NCI-H1694 (cell line): ENCODE measurements at places on chromosomes 2 and 18.

DNA sequence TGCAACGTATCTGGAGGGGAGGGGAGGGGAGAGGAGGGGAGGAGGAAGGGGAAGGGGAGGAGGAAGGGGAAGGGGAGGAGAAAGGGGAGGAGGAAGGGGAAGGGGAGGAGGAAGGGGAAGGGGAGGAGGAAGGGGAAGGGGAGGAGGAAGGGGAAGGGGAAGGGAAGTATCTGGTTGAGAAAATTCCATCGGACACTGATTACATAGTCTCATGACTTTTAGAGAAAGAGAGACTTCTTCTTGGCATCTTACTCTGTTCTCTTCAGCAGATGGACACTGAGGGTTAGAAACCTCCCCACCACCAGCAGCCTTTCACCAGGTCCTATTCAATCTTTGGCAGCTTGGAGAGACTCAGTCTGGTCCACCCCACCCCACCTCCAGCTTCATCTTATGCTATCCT, 296.3 kb downstream of the TNS1 start:
- DNase-seq: no peak

GRCh38 chr2:88100489-88100858, 27.4 kb downstream of the FABP1 start:
- no peak for DNase-seq

DNA sequence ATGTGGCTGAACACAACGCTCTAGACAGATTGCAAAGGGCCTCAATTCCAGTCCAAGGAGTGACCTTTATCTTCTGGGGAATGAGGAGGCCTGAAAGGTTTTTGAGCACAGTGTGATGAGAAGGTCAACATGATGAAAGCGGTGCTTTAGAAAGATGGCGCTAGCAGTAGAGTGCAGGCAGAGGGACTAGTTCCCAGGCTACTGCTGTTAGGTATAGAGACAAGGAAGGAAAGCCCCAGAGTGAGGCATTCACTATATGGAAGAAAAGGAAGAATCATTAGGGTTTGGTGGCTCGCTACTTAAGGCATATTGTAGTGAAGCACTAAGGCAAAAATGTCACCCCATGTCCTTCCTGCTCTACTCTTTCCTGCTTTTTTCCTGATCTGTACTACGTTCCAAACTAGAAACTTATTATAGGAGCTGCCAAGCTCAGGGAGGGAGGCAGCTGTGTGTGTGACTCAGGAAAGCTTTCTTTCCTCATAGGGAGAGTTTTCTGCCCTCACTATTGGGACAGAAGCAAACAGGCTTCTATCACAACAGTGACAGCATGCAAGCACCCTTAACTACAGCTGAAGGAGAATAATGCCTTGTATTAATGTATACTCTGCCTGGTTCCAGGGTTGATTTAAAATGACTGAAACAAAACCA, 160.8 kb upstream of the CAVIN2 start:
- no peak for DNase-seq

- DNase-seq: no peak
These were observed 53.5 kb upstream of the ITGB6 start for GRCh38 chr2:160253440-160254188.

GRCh38 chr18:3434685-3435084, 15.3 kb upstream of the TGIF1 start:
- no peak for DNase-seq

GRCh38 chr2:118091631-118092030, 3.4 kb downstream of the INSIG2 start:
- DNase-seq: no peak

GRCh38 chr18:29457316-29457889, 1280.5 kb upstream of the CDH2 start:
- no peak for DNase-seq

GRCh38 chr2:199923924-199924323, 12.8 kb downstream of the C2orf69 start:
- DNase-seq: no peak

DNA sequence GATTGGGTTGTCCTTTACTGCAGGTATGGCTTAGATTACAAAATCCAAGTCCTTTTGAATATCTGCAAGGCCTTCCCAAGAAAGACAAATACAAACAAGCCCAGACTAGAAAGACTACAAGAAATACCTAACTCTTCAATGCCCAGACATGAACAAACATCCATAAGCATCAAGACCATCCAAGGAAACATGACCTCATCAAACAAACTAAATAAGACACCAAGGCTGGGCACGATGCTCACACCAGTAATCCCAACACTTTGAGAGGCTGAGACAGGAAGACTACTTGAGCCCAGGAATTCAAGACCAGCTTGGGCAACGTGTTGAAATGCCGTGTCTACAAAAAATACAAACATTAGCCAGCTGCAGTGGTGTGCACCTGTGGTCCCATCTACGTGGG, 31.7 kb downstream of the MAP4K3 start:
- no peak for DNase-seq

DNA sequence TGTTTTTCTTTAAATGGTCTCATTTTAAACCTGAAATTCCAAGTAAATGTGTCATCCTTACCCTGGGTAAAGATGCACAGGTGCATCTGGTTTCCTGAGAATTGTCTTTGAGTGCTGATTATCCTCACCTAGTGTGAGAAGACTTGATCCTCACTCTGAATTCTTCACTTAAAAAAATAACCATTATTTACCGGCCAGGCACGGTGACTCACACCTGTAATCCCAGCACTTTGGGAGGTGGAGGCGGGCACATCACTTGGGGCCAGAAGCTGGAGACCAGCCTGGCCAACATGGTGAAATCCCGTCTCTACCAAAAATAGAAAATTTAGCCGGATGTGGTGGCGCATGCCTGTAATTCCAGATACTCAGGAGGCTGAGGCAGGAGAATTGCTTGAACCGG, 9.9 kb upstream of the WNT6 start:
- no peak for DNase-seq

DNA sequence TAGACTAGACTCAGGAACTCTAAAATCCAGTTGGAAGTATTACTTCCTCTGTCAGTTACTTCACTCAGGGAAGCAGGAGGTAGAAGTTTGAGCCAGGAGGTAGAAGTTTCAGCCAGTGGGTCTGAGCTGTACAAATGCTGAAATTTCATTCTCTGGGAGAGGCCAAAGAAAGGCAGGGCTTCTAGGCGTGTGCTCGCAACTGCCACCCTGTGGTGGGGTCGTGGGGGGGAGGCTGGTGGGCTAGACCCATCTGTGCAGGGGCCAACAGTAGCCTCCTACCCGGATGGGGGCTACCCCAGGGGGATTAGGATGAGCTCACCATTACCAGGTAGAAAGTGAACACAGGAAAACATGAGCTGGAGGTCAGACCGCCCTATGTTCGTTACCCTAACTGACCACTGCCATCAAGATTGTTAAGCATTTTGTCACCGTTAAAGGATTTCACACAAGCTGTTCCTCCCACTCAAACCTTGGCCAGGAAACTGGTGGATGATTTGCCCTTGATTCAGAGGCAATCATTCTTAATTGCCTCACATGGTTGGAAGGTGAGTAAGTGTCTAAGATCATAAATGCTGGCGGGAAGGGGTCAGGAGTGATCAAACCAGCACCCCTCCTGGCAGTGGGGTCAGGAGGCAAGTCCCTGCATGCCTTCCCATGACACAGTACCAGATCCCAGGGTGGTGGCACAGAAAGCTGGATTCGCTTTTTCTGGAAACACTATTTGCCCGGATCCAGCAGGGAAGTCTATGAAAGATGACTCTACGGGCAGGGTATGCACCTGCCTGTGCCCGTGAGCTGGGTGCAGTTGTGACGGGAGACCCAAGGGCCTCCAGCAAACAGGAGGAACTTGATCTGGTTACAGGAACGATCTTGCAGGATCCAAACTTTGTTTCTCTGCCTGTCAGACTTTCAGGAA, 5.2 kb upstream of the FHL2 start:
- no peak for DNase-seq

- DNase-seq: peak; percentile 6
These were observed 2.9 kb upstream of the EPB41L3 start for GRCh38 chr18:5546660-5547059.

GRCh38 chr2:200447139-200447855, 62.6 kb downstream of the KCTD18 start:
- no peak for DNase-seq

GRCh38 chr2:163210430-163210918, 371.9 kb upstream of the KCNH7 start:
- no peak for DNase-seq

DNA sequence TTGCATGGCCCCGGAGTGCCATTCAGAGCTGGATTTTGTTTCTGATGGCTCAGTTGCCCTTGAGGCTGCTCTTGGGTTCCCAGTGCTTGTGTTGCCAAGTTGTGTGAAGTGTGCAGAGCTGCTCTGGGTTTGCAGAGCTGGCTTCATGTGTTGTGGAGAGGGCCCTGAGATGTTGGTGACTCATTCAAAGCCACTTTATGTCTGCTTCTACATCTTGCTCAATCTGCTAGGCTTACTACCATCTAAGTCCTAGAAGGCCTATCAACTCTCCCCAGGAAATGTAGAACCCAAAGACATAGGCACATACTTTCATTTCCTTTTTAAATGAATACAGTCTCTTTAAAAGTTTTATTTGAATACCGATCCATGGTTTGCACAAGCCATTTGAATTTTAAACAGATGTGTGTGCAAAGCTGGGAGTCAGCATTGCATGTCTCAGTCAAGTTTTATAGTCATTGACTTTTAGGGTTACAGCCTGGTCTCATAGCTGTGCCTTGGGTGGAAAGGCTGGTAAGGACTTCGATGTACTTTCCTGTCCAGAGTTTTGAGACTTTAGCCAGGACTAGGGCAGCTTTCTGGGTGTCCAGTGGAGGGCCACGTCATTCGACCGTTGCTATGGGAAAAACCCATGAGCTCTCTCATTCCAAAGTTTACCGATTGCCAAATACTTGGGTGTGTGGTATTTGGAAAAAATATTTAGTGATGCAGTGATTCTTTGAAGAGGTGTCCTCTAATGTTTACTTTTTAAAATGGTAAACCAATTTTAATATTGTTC, 105.0 kb downstream of the LTBP1 start:
- no peak for DNase-seq

GRCh38 chr2:33134086-33134771, 187.5 kb downstream of the LTBP1 start:
- peak; percentile 84 for DNase-seq

GRCh38 chr18:21548647-21549046, 51.9 kb downstream of the ESCO1 start:
- DNase-seq: no peak

DNA sequence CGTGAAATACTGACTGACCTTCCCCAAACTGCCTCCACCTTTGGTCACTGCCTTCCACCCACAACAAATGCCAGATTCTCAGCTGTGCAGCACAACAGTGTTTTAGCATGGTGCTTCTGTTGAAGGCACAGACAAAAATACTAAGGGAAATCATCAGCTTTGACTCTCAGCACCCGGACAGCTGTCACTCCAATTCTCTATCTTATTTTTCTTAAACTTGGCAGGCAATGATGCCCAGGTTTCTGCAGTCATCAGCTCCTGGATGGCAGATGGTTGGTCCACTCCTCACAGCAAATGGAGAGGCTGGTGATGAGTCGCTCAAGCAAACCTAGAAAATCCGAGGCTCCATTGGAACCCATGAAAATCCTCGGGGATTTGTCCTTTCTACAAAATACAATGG, 2.9 kb upstream of the FAM124B start:
- peak; percentile 71 for DNase-seq

DNA sequence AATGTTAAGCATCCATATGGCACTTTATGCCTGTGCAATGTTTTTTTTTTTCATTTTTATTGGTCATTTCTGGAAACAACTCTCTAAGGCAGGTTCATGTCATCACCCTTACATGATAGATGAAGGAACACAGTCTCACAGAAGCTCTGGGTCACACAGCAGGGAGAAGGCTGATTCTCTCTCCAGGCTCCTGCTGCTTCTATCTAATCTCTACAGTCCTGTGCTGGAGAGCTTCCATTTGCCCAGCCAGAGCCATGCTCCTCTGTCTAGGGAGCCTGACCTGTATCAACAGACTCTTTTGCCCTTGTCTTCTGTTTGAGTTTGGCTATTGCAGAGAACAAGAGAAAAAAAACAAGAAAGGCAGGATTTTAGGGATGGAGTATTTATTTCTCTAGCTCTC, 584.8 kb downstream of the MBD2 start:
- no peak for DNase-seq

- no peak for DNase-seq
These were observed 80.0 kb upstream of the PXDN start for GRCh38 chr2:1824202-1824905.

DNA sequence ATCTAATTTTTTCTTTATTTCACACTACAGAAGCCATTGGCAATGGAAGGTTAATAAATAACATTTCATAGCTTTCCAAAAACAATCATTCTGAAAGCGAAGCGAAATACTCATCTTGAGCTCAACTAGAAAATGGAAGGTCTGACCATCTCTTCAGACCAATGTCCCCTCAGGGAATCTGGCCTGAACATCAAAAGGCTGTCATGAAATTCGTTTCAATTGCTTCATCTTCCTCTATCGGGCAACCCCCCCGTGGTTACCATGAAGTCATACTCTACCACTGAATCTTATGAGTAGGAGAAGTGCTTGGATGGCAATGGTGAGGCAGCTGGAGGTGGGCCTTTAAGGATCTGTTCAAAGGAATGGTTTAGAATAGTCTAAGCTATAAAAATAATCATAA, 22.9 kb upstream of the CYTIP start:
- DNase-seq: no peak

GRCh38 chr2:196335221-196335634, 163.8 kb upstream of the STK17B start:
- no peak for DNase-seq

DNA sequence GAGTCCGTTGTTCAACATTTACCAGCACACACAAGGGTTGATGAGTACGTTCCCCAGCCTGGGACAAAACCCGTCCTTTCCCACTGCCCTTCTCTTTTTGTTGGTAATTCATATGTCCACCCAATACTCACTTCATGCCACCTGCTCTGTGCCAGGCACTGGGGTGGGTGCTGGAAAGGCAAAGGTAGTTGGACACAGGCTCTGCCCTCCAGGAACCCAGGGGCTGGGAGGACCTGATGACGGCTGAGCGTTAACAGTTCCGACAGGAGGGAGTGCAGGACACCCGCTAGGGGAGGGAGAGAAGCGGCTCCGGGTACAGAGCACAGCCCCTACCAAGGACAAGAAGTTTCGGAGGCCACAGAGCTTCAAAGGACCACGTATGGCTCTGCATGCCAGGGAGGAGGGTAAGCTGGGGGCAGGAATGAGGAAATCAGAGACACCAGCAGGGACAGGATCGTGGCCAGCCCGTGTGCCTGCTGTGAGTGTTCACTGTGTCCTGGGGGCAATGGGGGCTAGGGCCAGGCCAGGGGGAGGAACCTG, 134.1 kb upstream of the GPC1 start:
- no peak for DNase-seq

DNA sequence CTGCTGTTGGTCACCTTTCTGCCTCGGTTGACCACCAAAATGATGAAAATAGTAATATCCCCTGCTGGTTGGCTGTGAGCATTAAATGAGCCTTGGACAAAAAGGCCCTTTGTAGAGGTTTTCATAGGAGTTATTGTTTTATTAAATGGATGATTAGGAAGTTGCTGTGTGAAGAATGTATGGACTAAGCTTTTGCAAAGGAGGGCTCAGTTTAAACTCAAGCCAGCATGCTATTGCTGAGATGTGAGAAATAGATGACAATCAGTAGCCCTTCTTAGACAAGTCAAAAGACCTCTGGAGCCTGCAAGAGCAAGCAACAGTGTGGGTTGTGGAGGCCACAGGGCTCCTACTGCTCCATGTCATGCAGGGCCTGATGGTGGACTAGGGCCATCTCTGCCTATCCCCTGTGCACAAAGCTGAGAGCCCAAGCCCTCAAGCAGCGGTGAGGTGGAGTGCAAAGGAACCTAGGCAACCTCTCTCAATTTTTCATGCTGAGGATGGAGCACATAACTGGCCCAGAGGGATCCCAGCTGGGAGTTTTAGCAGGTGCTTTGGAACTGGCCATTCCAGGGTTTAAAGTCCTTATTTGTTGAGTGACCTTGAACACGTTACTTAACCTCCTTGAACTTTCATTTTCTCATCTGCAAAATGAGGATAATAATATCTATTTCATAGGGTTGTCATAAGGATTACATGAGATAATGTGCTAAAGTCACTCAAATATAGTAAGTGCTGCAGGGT, 37.1 kb downstream of the FOSL2 start:
- no peak for DNase-seq
